ENCODE measurements at places on chromosomes 2 and 18. TPM values are rescaled to one million over a fixed set of nuclear protein-coding genes. Genes with fewer than 3 reads are reported as not detected.
A peak's percentile ranks its signal among the peaks of the same experiment; 100 is the strongest.

The PAPOLG gene
- 18.8 TPM for polyA plus RNA-seq

The DOK6 gene
- polyA plus RNA-seq, result not detected

The GPR35 gene
- 2.9 TPM for polyA plus RNA-seq

The RAB27B gene
- polyA plus RNA-seq, result 0.03 TPM

The NMUR1 gene
- not detected for polyA plus RNA-seq

The DCDC2C gene
- not detected for polyA plus RNA-seq

GRCh38 chr2:61732787-61733186 is 121.1 kb downstream of the FAM161A start:
- no peaks in the 10 kb centered on the region for H3K4me1 ChIP-seq
- no peak overlapping the region for H3K4me3 ChIP-seq
- DNase-seq, result no peak
- H3K27me3 ChIP-seq, result peaks cover 7% of the 10 kb centered on the region
- no peak overlapping the region for H3K27ac ChIP-seq

- no peaks in the 10 kb centered on the region for H3K4me1 ChIP-seq
- no peak overlapping the region for H3K27ac ChIP-seq
- no peaks in the 10 kb centered on the region for H3K27me3 ChIP-seq
Measured at GRCh38 chr18:52216666-52217065, 123.3 kb upstream of the DCC start.

DNA sequence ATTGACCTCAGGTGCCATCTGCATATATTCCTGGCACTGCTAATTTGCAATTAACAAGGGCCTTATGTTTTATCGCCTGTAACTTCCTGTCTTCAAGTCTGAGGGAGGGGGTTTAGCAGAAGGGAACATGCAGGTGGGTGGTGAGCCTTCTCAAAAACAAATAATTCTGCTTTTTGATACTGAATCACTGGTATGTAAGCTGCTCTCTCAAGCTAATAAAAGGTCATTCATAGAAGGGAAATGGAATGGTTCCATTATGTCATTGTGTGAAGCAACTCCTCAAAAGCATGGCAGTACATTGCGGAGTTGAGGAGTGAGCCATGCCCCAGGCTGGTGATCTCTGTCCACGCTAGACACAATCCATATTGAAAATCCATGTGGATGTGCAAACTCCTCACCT is 414.8 kb upstream of the ID2 start:
- H3K4me1 ChIP-seq, result no peaks in the 10 kb centered on the region
- no peak for DNase-seq
- H3K4me3 ChIP-seq, result no peak overlapping the region
- H3K36me3 ChIP-seq, result peaks cover 6% of the 10 kb centered on the region
- H3K27me3 ChIP-seq, result peaks cover 27% of the 10 kb centered on the region

- no peak overlapping the region for H3K4me3 ChIP-seq
- no peak for DNase-seq
- H3K4me1 ChIP-seq, result no peaks in the 10 kb centered on the region
Measured at GRCh38 chr2:199197448-199197847, 260.3 kb downstream of the SATB2 start.

GRCh38 chr2:50547521-50547920 is 484.4 kb downstream of the NRXN1 start:
- no peaks in the 10 kb centered on the region for H3K4me1 ChIP-seq
- no peak overlapping the region for H3K27ac ChIP-seq
- DNase-seq, result no peak
- H3K36me3 ChIP-seq, result no peaks in the 10 kb centered on the region

GRCh38 chr2:133086176-133086575 is 416.2 kb upstream of the LYPD1 start:
- H3K27me3 ChIP-seq, result no peaks in the 10 kb centered on the region
- H3K27ac ChIP-seq, result no peak overlapping the region
- no peaks in the 10 kb centered on the region for H3K36me3 ChIP-seq
- no peak for DNase-seq

DNA sequence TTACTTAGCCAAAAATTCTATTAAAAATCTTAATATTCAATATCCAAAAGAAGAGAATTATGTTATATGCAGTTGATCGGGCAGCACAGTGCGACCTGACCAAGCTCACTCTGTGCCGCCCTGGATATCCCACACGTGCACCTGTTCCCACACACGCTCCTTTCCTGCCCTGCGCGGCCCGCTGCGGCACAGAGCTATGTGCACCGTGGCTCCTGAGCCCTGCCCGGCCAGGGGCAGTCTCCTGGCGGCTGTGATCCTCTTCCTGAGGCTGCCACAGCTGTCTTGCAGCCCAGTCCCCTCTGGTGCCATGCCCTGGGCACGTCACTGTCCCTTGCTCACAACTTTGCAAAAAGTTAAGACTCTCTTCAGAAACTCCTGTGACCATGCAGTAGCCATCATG is 29.3 kb downstream of the TRAPPC12 start:
- no peaks in the 10 kb centered on the region for H3K27me3 ChIP-seq
- no peak overlapping the region for H3K4me3 ChIP-seq
- H3K36me3 ChIP-seq, result peaks cover 10% of the 10 kb centered on the region
- H3K4me1 ChIP-seq, result peaks cover 18% of the 10 kb centered on the region
- H3K27ac ChIP-seq, result no peak overlapping the region

GRCh38 chr2:201183365-201183727 is 405 bp downstream of the CASP10 start:
- peaks cover 39% of the 10 kb centered on the region for H3K4me1 ChIP-seq
- H3K27me3 ChIP-seq, result no peaks in the 10 kb centered on the region
- peak overlapping the region; percentile 87 for H3K27ac ChIP-seq
- peaks cover 8% of the 10 kb centered on the region for H3K36me3 ChIP-seq
- DNase-seq, result no peak

DNA sequence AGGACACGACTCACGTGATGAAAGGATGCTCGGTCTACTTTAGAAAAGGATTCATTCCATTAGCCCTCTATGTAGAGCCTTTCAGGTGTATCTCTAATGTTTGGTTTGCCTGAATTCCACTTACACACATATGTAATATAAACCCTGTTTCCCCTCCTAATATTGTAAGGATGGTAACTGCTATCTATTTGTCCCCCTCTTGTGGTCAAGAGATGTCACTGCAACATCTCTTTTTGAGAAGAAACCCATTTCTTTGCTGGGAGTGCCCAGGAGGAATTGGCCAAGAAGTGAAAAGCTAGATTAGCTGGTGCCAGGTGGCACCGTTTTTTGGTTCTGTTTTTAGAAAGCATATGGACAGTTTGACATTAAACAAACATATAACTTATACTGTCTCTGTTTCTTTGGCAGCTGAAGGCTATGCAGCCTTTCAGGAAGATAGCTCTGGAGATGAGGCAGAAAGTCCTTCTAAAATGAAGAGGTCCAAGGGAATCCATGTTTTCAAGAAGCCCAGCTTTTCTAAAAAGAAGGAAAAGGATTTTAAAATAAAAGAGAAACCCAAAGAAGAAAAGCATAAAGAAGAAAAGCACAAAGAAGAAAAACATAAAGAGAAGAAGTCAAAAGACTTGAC is 41.2 kb downstream of the RALBP1 start:
- no peaks in the 10 kb centered on the region for H3K4me1 ChIP-seq
- H3K27ac ChIP-seq, result no peak overlapping the region
- DNase-seq, result peak; percentile 37
- H3K4me3 ChIP-seq, result no peak overlapping the region

DNA sequence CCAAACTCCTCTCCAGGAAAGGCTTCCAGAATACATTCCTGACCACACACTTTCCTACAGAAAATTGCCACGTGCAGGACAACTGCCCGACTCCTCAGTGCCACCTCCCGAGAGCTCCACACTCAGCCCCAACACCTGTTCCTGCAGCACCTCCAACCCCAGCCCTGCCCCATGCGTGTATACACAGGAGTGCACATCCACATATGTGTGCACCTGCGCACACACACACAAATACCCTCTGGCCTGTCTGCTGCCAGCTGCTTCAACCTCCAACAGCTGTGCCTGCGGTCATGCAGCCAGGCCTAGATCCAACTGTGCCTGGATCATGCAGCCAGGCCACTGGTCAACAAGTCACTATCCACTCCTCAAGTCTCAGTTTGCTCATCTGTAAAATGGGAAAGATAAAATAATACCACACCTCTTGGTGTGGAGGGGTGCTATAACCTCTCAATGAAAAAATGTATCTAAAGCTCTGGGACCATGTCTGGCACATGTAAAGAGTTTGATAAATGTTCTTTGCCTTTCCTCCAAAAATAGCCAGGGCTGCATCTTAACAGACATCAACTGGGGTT is 152.1 kb upstream of the ID2 start:
- no peak overlapping the region for H3K27ac ChIP-seq
- H3K27me3 ChIP-seq, result peaks cover 74% of the 10 kb centered on the region
- H3K36me3 ChIP-seq, result peaks cover 13% of the 10 kb centered on the region

DNA sequence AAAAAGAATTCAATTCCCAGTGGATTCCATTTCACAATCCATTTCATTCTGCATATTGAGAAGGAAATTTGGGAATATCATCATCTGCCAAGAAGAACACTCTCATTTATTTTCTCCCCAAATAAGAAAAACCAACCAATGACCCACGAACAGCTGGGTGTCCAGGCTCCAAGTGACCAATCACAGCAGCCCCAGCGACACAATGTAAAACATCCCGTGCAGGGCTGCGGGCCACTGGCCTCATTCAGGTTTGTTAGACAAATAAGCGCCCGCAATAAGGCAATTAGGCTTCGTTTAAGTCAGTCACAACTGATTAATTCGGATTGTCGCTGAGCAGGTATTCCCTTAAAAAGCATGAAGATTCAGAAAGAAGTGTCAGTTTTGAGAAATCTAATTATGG is 378.6 kb downstream of the EIPR1 start:
- H3K27me3 ChIP-seq, result peaks cover 28% of the 10 kb centered on the region
- DNase-seq, result no peak
- H3K4me3 ChIP-seq, result no peak overlapping the region
- H3K4me1 ChIP-seq, result peaks cover 6% of the 10 kb centered on the region
- H3K27ac ChIP-seq, result no peak overlapping the region

GRCh38 chr18:8224576-8224975 is 384.7 kb upstream of the RAB12 start:
- H3K36me3 ChIP-seq, result no peaks in the 10 kb centered on the region
- no peaks in the 10 kb centered on the region for H3K27me3 ChIP-seq
- H3K4me1 ChIP-seq, result no peaks in the 10 kb centered on the region
- DNase-seq, result no peak

GRCh38 chr2:178924817-178925216 is 117.6 kb upstream of the TTN start:
- peaks cover 4% of the 10 kb centered on the region for H3K4me1 ChIP-seq
- no peaks in the 10 kb centered on the region for H3K36me3 ChIP-seq
- H3K4me3 ChIP-seq, result no peak overlapping the region
- H3K27me3 ChIP-seq, result no peaks in the 10 kb centered on the region
- no peak overlapping the region for H3K27ac ChIP-seq
- DNase-seq, result no peak

GRCh38 chr2:120871881-120872620 is 136.4 kb downstream of the GLI2 start:
- H3K4me1 ChIP-seq, result no peaks in the 10 kb centered on the region
- H3K27me3 ChIP-seq, result peaks cover 42% of the 10 kb centered on the region
- H3K4me3 ChIP-seq, result no peak overlapping the region
- no peak overlapping the region for H3K27ac ChIP-seq
- H3K36me3 ChIP-seq, result no peaks in the 10 kb centered on the region

GRCh38 chr2:30315391-30316063 is 84.2 kb downstream of the LBH start:
- H3K4me1 ChIP-seq, result peaks cover 30% of the 10 kb centered on the region
- no peaks in the 10 kb centered on the region for H3K27me3 ChIP-seq
- DNase-seq, result no peak
- no peak overlapping the region for H3K4me3 ChIP-seq
- H3K27ac ChIP-seq, result no peak overlapping the region

GRCh38 chr2:20396356-20397000 is 45.8 kb upstream of the PUM2 start:
- H3K36me3 ChIP-seq, result no peaks in the 10 kb centered on the region
- no peak for DNase-seq
- H3K4me1 ChIP-seq, result peaks cover 4% of the 10 kb centered on the region

GRCh38 chr2:235024931-235025773 is 73.3 kb downstream of the SH3BP4 start:
- no peak overlapping the region for H3K27ac ChIP-seq
- no peak overlapping the region for H3K4me3 ChIP-seq
- no peaks in the 10 kb centered on the region for H3K36me3 ChIP-seq
- H3K4me1 ChIP-seq, result peaks cover 7% of the 10 kb centered on the region

GRCh38 chr2:192183296-192183695 is 11.4 kb downstream of the TMEFF2 start:
- no peak overlapping the region for H3K27ac ChIP-seq
- H3K4me1 ChIP-seq, result no peaks in the 10 kb centered on the region
- H3K4me3 ChIP-seq, result no peak overlapping the region
- peaks cover 8% of the 10 kb centered on the region for H3K27me3 ChIP-seq

DNA sequence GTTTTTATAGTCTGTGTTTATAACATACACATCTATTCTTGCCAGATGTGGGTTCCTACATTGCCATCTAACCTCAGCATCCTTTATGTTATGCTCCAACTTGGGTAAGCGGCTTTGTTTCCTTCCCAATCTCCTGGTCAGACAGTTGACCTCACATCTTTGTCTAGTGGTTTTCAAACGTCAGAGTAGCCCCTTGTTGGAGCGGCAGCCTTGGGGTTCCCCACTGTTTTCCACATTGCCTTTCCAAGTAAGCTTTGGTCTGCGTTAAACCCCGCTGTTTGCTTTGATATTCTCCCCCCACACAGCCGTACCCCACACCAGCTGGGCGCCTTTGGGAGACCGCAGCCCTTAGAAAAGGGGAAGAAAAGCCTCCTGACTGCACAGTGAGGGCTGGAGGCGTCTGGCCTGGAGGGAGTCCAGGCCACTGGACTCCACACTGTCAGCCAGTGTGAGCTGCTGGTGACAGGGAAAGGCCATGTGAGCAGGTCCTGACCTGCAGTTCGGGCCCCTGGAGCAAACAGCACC is 83.3 kb downstream of the MALT1 start:
- no peaks in the 10 kb centered on the region for H3K27me3 ChIP-seq
- peak; percentile 15 for DNase-seq
- peaks cover 23% of the 10 kb centered on the region for H3K4me1 ChIP-seq
- H3K27ac ChIP-seq, result peak overlapping the region; percentile 68
- H3K36me3 ChIP-seq, result peaks cover 8% of the 10 kb centered on the region

DNA sequence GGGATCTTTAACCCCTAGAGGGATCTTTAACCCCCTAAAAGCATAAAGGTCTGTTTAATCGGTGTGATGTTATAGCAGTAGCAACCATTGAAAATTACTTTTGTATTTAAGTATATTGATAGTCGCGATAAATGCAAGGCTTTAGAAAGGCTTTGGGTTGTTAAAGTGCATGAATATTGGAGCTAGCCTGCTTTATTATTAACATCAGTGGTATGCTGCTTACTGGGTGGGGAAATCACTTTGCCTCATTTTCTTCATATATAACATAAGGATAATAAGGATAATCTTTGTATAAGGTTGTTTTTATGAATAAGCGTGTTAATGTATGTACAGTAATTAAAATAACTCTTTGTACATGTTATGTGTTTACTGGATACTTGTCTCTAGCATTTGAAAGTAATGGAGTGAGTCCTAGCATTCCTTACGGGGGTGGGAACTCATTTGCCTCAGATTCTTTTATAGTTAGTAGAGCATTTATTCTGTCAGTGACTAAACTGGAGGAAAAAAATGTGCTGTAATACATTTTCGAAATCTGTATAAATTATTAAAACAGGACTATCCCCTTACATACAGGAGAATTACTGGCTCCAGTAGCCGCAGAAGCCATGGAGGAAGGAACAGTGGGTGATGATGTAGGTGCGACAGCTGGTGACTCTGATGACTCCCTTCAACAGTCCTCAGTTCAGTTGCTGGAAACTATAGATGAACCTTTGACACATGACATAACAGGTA is 122.2 kb downstream of the BIRC6 start:
- no peak overlapping the region for H3K4me3 ChIP-seq
- peaks cover 8% of the 10 kb centered on the region for H3K36me3 ChIP-seq
- DNase-seq, result no peak
- H3K27me3 ChIP-seq, result no peaks in the 10 kb centered on the region
- no peaks in the 10 kb centered on the region for H3K4me1 ChIP-seq
- no peak overlapping the region for H3K27ac ChIP-seq
